ENCODE measurements at places on chromosomes 1 and 21. TPM values are rescaled to one million over a fixed set of nuclear protein-coding genes. Genes with fewer than 3 reads are reported as not detected.

DNA sequence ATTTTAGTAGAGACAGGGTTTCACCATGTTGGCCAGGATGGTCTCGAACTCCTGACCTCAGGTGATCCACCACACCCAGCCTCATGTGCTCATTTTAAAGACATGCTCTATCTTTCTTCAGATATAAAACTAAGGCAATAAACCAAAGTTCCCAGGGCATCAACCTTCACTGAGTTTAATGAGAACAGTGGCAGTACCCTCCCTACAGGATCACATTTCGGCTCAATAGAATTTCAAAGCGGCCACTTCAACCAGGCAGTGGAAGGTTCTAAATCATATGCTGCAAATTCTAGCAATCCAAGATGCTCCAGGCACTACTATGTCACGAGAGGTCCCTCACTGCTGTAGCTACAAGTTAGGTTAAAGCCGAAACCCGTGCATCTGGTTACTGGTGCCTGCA lies 45.5 kb downstream of the PARP1 start:
- DNase-seq, result no peak

GRCh38 chr21:39441502-39442475 lies 3.8 kb downstream of the LCA5L start:
- DNase-seq, result no peak

GRCh38 chr1:77218477-77219165 lies 609 bp downstream of the PIGK start:
- DNase-seq, result no peak

DNA sequence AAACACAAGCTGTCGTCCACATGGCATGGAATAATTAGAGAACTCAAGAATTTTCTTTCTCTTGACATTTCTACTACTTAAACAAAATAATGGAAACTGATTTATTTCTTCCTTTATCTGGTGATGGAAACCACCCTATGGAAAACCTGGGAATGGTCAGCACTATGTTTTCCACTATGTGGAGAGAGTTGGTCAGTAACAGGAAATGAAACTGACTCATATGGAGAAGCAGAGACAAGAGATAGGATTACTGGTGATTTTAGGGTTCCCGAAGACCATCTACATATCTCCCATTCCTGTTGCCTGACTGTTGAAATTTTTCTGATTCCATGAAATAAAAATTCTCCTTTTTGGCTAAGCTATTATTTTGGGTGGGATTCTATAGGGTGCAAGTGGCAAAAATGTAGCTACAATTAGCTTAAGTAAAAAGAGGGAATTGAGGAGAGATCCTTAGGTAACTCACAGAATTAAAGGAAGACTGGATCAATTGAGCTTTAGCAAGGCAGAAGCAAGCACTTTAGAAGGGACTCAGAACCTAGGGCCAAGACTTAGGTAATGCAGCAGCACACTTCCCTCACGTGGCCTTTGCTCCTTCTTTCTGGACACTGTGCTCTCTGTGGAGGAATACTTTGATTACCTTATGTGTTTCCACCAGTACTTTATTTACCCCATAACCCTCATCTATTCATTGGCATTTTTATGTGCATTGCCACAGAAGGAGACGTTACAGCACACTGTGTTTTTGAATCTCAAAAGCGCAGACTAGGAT lies 89.6 kb downstream of the LEPR start:
- DNase-seq, result no peak

- no peak for DNase-seq
Measured at GRCh38 chr1:180250883-180251509, 20.9 kb downstream of the LHX4 start.

DNA sequence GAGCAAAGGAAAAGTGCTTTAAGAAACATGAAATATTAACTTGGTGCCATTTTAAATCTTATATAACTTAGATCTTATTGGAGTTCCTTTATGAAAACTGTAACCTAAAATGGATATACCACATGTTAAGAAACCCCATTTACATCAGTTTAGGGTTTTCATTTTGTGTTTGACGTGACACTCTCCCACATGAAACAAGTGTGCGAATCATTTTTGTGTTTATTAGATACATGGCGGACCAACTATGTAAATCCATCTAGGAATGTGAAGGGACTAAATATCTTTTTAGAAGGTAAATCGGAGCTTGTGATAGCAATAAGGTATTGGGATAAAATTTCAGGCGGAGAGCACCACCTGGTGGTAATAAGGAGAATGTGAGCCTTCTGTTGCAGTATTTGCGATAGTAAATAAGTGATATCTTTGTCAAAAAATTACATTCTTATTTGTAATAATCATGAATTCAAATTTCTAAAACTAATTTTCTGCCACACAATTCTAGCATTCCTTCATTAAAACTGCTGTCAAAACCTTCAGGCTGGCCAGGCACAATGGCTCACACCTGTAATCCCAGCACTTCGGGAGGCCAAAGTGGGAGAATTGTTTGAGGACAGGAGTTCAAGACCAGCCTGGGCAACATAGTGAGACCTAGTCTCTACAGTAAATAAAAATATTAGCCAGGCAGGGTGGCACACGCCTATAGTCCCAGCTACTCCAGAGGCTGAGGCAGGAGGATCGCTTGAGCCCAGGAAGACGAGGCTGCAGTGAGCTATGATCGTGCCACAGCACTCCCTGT lies 31.3 kb downstream of the SMAP2 start:
- DNase-seq, result no peak

DNA sequence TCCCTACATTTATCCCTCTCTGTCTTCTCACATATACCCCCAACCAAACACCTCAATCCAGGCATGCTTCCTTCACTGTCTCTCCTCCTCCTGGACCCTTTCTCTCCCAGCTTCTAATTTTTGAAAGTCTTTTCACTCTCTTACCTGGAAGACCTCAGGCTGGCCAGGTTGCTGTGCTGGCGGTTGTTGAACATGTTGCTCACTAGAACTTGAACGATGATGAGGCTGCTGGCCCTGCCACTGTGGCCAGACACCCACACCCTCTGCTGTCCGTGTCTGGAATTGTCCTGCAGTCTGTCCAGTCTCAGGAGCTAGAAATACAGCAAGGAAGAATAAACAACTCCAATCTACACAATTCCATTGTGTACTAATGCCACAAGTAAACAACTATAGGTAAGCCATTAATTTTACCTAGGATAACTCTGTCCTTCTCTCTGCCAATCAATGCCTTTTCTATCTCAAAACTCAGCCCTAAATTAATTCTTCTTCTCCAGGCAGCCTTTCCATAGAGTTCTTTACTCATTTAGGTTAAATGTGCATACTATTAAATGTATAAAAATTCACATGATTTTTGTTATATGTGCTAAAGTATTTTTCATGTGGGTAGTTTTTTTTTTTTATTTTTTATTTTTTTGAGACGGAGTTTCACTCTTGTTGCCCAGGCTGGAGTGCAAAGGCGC lies 5.1 kb upstream of the CTSK start:
- peak; percentile 28 for DNase-seq

DNA sequence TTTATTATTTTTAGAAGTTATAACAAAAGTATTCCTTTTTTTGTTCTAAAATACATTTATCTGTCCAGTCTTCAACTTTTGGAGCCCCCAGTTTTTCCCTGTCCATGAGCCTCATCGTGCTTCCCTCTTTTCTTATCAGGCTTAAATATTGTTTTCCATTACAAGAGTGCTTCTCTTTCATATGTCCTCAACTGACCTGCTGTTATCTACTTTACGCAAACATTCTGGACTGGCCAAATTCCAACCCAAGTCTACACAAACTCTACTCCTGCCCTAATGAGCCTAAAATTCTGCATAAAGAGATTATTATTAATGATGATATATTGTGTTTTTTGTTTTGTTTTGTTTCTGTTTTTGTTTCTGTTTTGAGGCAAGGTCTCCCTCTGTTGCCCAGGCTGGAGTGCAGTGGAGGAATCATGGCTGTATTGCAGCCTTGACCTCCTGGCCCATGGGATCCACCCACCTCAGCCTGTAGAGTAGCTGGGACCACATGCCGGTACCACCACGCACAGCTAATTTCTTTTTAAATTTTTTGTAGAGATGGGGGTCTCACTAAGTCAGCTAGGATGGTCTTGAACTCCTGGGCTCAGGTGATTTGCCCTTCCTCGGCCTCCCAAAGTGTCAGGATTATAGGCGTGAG lies 318.8 kb upstream of the NEGR1 start:
- DNase-seq, result no peak

DNA sequence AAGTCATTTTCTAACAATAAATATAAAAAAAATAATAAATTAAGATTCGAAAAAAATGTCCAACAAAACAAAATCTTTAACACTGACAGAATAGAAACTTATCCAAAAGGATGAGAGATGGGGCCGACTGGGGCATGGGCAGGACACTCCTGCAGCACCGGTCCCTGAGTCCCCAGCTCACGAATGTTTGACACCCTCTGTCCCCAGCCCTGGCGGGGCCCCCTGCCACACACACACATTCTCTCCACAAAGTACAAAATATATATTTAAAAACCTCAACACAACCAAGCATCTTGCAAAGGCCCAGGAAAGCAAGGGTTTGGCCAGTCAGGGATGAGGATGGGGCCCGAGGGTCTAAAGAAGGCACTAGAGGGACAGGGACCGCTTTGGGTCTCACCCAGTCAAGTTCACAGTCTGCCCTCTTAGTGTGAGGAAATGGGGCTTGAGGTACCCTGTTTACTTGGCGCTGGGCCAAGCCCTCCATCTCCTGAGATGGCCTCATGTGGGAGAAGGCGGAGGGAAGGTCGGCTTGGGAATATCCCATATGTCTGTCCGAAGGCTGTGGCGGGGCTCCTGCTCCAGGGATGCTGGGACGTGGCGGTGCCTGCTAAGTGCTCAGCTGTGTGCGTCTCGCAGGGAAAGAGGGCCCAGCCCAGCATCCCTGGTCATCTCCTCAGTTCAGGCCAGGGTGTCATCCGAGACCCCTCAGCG lies 31.3 kb downstream of the EPHA2 start:
- DNase-seq, result peak; percentile 39

OR2T29 gene
- not detected for polyA plus RNA-seq

CLDN17 gene
- polyA plus RNA-seq, result not detected

OR6N1 gene
- not detected for polyA plus RNA-seq

LDLRAD1 gene
- not detected for polyA plus RNA-seq
